ENCODE measurements at places on chromosomes 2 and 18. TPM values are rescaled to one million over a fixed set of nuclear protein-coding genes. Genes with fewer than 3 reads are reported as not detected.

Gene PDE1A
- total RNA-seq: 1.1 TPM

Gene TNFRSF11A
- 1.1 TPM for total RNA-seq

Gene FAP
- 0.58 TPM for total RNA-seq

Gene CAVIN2
- total RNA-seq: 8.6 TPM

Gene OSR1
- 0.18 TPM for total RNA-seq

Gene TMEM178A
- total RNA-seq: 0.81 TPM

Gene CCDC68
- total RNA-seq: 4.6 TPM

Gene PMAIP1
- 0.28 TPM for total RNA-seq

Gene SLC30A3
- not detected for total RNA-seq

Gene PLCD4
- 0.43 TPM for total RNA-seq

Gene PSMA8
- not detected for total RNA-seq

Gene CRYGD
- total RNA-seq: not detected

- no peak for DNase-seq
These were observed 34.1 kb downstream of the STARD6 start for GRCh38 chr18:54323561-54323960.

DNA sequence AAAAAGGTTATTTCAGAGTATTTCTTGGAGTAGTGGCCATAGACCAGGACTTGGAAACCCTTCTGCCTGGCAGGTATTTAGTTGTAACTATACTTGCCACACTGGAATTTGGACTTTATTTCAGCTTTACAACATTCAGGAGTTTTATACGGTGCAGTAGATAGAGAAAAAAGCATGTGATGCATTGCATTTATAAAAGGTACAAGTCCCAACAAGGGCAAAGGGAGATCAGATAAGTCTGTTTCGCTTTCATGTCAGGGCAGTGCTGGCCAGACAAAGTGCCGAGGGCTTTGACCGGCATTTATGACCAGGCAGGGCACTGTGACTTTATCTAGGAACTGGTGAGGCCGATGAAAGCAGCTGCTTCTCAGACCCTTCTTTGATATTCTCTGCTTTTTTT is 145.4 kb downstream of the RTN4 start:
- peak; percentile 86 for DNase-seq

GRCh38 chr2:48209214-48209885 is 303.1 kb upstream of the FBXO11 start:
- DNase-seq: no peak

DNA sequence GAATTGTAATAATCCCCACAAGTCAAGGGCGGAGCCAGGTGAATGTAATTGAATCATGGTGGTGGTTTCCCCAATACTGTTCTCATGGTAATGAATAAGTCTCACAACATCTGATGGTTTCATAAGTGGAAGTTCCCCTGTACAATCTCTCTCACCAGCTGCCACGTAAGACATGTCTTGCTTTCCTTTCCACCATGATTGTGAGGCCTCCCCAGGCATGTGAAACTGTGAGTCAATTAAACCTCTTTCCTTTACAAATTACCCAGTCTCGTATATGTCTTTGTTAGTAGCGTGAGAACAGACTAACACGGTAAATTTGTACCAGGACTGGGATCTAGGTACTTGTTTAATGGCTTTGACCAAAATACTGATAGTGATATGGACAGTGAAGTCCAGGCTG is 744.3 kb upstream of the REG3G start:
- no peak for DNase-seq

DNA sequence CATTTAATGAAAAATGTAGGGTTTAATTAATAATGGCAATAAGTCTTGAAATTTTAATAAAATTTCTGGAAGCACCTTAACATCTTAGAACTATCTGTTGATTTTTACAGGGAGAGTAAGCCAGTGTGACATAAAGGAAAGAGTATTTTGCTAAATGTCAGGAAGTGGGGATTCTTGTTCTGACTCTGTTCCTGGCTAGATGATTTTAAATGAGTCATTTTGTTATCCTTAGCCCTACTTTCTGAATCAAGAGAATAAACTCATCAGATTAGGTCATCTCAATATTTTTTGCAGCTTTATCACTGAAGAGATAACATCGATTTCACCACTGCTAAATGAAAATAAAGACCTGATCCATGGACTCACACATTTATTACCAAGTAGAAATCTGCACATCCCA is 377.5 kb upstream of the CYRIA start:
- DNase-seq: no peak

DNA sequence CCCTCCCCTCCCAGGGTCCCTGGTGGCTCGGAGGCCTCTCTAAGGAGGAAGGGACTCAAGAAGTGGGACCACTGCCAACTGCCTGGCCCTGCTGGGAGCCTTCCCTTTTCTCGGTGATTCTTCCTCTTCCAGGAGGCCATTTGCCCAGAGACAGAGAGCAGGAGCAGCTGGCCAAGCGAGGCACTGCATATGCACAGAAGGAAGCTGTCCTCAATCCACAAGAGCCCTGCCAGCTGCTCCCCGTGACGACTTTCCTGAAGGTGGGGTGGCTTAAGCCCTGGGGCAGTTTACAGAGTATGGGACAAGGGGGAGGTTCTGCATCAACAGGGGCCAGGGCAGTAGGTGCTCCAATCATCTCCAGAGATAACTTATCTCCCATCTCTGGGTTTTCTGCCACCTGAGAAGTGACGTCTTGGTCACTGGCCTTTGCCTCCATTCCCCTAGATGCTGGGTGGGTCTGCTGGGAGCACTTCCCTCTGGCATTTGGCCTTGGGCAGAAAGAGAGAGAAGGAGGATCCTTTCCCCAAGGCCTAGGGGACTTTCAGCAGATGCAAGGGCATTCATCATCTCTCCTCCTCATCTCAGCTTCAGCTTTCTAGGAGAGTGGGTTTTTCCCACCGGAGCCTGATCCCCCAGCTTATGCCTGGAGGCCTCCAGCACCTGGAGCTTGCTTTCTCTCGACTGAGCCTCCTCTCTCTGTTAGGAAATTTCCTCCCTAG is 28.5 kb downstream of the CIB4 start:
- peak; percentile 40 for DNase-seq

GRCh38 chr2:237465515-237466148 is 21.4 kb upstream of the MLPH start:
- DNase-seq: no peak

DNA sequence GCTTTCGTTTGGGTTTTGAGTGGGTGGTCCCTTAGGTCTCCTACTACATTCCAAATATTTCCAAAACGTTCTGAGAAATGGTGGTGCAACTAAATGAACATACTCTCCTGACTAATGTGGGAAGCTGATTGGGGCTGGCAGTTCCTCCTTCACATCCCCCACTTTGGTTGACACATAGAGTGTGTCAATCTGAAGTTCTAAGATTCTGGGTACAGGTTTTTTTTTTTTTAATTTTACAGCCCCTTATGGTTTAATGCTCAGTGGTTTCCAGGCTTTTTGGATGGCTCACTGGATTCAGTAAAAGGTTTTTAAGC is 58.4 kb upstream of the ITGB6 start:
- DNase-seq: no peak

- peak; percentile 58 for DNase-seq
These were observed 4.9 kb downstream of the UCN start for GRCh38 chr2:27303093-27304025.

GRCh38 chr2:213251618-213252017 is 32.6 kb upstream of the SPAG16 start:
- no peak for DNase-seq

DNA sequence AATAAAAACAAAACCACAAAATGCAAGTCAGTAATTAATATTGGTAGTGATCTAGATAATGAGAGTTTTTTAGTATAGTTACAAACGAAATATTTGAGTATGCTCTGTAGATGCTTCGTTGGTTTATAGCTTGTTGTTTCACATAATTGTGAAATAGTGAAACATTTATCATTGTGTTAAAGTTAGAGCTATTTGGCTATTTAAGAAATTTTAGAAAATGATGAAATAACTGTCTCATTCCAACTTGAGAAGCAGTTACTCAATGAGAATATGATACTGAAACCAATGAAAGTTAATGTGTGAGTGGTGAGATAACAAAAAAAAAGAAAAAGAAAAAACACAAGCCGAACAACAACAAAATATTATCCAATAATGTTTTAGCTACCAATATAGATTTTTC is 475.6 kb upstream of the ZEB2 start:
- DNase-seq: no peak

DNA sequence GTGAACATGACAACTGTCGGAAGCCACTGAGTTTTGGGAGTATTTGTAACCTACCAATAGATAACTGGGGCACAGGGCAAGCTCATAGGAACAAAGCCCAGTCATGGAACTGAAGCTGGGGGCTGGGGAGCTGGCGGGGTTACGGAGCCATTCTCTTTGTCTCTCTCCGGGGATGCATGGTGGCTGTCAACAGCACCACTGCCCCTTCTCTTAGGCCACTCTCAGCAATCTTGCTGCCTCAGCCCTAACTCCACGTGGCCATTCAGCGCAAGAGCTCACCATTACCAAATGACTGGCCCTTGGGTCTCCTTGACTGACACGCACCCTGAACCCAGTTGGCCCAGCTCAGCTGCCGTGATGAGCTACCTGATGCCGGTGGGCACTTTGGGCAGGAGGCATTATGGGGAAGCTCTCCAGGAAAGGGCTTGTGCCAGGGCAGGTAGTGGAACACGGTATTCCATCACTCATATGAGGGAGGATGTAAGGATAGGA is 33.6 kb upstream of the ODC1 start:
- DNase-seq: no peak

DNA sequence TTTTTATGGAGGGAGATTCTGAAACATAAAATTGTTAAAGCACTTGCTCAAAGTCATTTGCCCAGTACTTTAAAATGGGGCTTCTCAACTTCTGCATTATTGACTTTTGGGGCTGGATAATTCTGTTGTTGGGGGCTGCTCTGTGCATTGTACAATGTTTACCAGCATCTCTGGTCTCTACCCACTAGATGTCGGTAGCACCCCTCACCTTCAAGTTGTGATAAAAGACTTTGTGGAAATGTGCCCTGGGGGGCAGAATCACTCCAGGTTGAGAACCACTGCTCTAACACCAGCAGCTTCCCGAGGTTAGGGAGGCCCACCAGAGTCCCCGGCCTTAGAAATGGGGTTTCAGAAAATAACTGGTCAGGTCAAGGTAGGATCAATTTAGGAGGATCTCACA is 26.8 kb upstream of the CUL3 start:
- DNase-seq: no peak

- no peak for DNase-seq
These were observed 256.4 kb downstream of the TFCP2L1 start for GRCh38 chr2:121028577-121028976.

DNA sequence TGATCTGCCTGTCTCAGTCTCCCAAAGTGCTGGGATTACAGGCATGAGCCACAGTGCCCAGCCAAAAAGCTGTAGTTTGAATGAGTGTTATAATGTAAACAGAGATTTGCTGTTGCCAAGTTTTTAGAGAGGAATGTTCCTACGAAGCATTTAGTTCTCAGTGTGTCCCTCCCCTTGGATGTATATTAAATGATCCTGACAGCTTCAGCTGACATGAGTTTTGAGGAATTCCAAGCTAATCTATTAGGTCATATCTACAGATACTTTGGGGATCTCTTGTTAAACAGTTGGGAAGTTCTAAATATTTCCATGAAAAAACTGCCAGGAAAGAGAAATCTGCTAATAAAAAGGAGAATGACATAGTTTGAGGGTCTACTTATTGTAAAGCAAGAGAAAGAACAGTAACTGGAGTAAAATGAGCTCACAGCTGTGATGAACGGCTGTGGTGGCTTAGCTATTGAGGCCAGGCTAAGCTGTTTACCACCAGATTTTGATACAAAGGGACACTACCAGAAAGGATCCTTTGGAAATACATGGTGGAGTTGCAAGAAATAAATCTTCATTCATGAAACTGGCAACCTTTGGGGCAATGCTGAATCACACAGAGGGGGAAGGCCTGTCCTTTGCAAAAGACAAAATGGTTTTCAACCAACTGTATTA is 2.6 kb upstream of the STON1 start:
- no peak for DNase-seq

GRCh38 chr18:44325903-44326635 is 354.6 kb upstream of the SETBP1 start:
- no peak for DNase-seq

GRCh38 chr2:231709981-231710798 is 1.9 kb downstream of the PTMA start:
- DNase-seq: peak; percentile 92

DNA sequence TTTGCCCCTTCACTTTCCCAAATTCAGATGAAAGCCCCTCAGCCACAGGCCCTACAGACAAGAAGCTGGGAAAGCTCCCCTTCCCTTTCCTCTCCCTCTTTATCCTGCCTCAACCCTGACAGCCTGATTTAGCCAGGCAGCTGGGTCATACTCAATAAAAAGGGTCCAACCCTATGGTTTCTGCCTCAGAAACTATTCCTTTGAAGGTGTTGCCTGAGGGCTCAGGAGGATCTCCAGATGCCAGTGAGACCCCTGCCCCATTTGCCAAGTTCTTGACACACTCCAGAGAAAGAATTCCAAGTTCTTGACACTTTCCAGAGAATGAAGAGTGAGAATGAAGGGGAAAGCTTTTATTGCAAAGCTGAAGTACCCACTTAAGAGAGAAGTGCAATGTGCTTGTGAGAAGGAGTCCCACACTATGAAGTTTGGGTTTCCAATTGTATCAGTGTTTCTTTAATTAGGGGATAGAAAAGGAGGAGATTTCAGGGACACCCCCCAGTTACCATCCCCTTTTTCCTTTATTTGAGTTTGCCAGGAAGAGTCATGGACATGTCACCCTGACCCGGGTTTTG is 576.2 kb downstream of the METTL4 start:
- no peak for DNase-seq

DNA sequence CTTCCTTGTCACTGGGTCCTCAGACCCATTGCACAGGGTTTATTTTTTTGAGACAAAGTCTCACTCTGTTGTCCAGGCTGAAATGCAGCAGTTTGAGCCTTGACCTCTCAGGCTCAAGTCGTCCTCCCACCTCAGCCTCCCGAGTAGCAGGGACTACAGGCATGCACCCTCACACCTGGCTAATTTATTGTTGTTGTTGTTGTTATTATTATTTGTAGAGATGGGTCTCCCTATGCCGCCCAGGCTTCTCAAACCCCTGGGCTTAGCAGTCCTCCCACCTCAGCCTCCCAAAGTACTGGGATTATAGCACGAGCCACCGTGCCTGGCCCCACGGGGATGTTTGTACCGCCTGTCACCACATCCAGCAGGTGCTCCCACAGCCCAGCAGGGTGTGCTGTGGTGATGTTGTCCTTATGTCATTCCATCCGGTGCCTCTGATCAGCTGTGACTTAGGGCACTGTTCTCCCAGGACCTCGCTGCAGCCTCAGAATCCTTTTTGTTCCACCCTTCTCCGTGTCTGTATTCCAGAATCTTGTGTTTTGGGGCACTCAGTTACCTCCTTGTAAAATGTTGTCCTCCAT is 182.3 kb downstream of the INO80D start:
- DNase-seq: peak; percentile 68

- no peak for DNase-seq
These were observed 8.8 kb downstream of the FOSL2 start for GRCh38 chr2:28401411-28401810.

GRCh38 chr2:38375696-38376345 is 1.3 kb downstream of the ATL2 start:
- no peak for DNase-seq

All from left lobe of liver (tissue), 2 donors.